H4 (cell line): ENCODE measurements at places on chromosomes 11 and 22.

GRCh38 chr11:128734103-128734831, 40.4 kb downstream of the FLI1 start:
- DNase-seq = no peak

- DNase-seq = no peak
Observed at GRCh38 chr11:34134765-34135164, 29.3 kb downstream of the NAT10 start.

GRCh38 chr22:20456064-20456721, 18.6 kb upstream of the SCARF2 start:
- peak; percentile 65 for DNase-seq

DNA sequence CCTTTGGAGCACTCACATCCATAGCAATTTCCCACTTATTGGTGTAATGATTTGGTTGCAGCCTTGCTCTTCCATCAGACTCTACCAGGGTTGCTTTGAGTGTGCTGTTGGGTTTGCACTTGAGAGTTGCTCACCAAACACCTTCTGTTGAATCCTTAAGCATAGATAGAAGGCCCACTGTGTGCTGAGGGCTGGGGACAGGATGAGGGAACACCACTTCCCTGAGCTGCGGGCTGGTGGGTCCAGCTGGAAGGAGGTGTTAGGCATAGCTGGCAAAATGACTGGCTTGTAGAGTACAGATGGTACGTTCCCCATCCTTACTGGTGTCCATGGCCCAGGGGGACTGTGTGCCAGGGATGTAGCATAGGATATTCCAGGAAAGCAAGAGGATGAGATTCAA, 3.9 kb downstream of the PRDM11 start:
- DNase-seq = no peak

GRCh38 chr11:34977089-34977912, 60.9 kb downstream of the PDHX start:
- peak; percentile 97 for DNase-seq

DNA sequence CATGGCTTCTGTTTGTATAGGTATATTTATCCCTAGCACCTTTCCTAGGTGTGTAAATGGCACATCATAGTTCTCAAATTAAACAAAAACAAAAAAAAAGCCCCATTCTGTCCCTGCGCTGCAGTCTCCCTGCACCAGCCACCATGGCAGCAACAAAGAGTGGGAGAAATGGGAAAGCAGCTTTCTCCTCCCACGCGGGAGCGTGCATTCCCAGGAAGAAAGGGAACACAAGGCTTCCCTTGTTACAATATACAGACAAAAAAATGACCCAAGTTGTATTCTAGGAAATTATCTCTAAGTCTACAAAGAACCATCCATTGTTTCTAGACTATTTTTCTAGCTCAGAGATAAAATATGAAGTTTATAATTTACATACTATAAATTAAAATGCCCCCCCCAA, 16.1 kb upstream of the TMPRSS5 start:
- no peak for DNase-seq

DNA sequence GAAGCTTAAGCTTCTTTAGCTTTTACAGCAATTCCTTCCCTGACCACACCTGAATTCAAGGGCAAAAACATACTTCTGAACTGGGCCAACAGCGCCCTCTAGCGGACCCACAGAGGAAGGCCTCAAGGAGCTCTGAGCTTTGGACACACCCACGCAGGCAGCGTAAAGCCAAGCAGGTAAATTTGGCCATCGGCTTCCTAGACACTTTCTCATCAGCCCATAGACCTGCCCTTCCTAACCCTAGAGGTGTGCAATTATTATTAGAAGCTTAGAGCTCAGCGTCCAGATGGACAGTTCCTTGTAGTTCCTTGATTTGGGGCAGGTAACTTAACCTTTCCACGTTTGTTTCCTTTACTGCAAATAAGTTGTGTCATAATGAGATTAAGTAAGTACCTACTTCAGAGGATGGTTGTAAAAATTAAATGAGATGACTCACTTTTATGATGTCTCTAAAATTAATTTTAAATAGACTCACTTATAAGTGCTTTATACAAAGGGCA, 25.7 kb upstream of the HMGXB4 start:
- DNase-seq = peak; percentile 64

DNA sequence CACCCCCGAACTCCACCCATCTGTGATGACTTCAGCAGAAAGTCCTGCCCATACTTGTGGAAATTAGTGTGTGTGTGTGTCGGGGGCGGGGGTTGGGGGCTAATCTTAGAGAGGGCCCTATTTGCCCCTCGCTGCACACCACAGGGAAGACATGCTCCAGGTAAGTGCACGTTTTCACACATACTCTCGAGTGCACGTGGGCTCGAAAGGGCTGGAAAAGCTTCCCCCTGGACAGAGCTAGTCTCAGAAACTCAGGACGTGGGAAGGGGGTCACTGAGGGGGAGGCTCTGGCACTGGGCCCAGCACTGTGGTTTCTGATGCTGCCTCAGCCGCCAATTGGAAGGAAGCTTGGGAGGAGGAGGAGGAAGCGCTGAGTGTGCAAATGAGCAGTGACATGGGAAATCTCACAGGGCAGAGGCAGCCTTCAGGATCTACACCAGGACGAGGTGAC, 40.7 kb upstream of the CD82 start:
- DNase-seq = no peak

GRCh38 chr11:127006311-127006710, 5.7 kb upstream of the KIRREL3 start:
- DNase-seq = no peak

DNA sequence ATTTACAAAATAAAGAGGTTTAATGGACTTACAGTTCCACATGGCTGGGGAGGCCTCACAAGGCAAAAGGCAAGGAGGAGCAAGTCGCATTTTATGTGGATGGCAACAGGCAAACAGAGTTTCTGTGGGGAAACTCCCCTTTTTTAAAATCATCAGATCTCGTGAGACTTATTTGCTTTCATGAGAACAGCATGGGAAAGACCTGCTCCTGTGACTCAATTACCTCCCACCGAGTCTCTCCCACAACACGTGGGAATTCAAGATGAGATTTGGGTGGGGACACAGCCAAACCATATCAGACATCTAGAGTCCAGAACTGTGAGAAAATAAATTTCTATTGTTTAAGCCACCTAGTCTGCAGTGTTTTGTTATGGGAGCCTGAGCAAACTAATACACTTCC, 80.8 kb downstream of the ME3 start:
- DNase-seq = no peak

DNA sequence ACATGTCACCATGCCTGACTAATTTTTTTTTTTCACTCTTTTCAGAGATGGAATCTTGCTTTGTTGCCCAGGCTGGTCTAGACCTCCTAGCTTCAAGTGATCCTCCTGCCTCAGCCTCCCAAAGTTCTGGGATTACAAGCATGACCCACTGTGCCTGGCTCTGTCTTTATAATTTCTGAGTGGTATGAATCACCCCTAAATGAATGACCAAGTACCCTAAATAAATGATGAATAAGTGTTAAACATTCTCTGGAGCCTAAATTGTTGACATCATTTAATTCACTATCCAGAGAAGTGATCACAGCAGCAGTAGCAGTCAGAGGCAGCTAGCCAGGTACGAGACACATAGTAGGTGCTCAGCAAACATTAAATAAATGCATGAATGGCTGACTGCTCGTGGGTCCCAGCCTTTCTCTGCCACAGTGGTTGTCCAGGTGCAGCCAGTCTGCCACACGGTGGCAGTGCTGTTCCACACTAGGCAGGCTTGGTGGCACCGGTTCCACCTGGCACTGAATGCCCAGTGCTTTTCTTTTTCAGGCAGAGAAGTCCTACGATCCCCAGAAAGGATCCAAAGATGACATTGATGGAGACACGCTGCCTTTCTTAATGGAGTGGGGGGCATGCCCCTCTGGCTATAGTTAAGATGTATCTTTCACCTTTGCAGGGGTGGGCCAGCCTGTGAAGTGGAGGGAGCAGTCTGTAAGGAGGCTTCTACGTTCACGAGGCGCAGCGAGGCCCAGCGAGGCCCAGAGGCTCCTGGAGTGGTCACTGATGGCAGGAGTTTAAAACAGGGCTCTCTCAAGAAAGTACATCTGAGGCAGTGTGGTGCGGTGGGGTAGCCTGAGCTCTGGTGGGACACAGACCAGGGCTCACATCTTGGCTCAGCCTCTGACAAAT, 8.7 kb upstream of the TTC12 start:
- peak; percentile 74 for DNase-seq

- peak; percentile 37 for DNase-seq
Observed at GRCh38 chr11:99418927-99419720, 398.4 kb downstream of the CNTN5 start.

- no peak for DNase-seq
Observed at GRCh38 chr22:35479359-35479758, 61.3 kb upstream of the RASD2 start.

GRCh38 chr11:123707606-123708205, 33.8 kb downstream of the ZNF202 start:
- DNase-seq = peak; percentile 61
